ENCODE measurements at places on chromosomes 3 and 15. TPM values are rescaled to one million over a fixed set of nuclear protein-coding genes. Genes with fewer than 3 reads are reported as not detected.

DNA sequence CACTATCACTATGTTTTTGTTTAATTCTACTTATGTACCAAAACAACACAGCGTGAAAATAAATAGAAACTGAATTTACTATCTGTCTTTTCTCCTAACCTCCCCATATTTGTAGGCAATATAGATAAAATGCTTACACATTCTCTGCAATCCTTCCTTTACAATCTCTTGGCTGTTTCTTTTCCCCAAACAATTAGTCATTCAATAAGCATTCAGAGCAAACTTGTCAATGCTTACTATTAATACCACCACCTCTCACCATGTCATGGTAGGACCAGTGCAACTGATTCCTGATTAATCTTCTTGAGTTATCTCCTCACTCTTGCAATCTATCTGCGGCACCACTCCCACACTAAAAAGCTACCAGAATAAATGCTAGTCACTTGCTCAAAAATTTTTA lies 74.0 kb upstream of the TTBK2 start:
- DNase-seq = no peak

ADAMTS9 gene
- polyA plus RNA-seq = 15.4 TPM

KCNH8 gene
- polyA plus RNA-seq = 2.2 TPM

- no peak for DNase-seq
Observed at GRCh38 chr3:189824629-189825312, 193.6 kb downstream of the TP63 start.

LIPC gene
- polyA plus RNA-seq = 0.25 TPM

RTP1 gene
- polyA plus RNA-seq = 0.12 TPM
